ENCODE measurements at places on chromosomes 4 and X.
A peak's percentile ranks its signal among the peaks of the same experiment; 100 is the strongest.

GRCh38 chrX:7552760-7553159 is 290.2 kb upstream of the VCX start:
- no peak for DNase-seq

- DNase-seq, result no peak
Measured at GRCh38 chr4:162163892-162164759, at the start of gene FSTL5. Gene FSTL5, minus strand, starts transcription at chr4:162164000. Its CDS starts 52,604 bp downstream, at chr4:162111396.

- DNase-seq, result no peak
Measured at GRCh38 chrX:120453985-120454384, 15.1 kb downstream of the LAMP2 start.

- no peak for DNase-seq
Measured at GRCh38 chr4:80322716-80323115, 12.8 kb upstream of the CFAP299 start.

DNA sequence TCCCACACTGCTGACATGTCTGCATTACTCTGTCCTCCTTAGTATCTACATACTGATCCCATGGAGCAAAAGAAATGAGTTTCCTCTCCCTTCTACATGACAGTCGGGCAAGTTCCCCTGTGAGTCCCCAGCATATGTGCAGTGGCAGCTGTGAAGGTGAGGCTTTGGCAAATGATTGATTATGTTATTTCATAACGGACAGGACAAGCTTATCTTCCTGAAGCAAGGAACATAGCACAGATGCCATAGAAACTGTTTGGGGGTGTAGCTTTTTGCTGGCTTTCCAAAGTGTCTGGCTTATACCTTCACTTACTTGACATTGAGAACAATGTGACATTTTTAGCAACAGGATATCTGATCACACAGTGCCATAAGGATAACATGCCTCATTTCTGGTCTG is 136.8 kb upstream of the PDLIM3 start:
- no peak for DNase-seq

- no peak for DNase-seq
Measured at GRCh38 chr4:152368001-152368400, 167.9 kb downstream of the FBXW7 start.

- peak; percentile 92 for DNase-seq
Measured at GRCh38 chr4:33349376-33349775, 2629.2 kb downstream of the PCDH7 start.

DNA sequence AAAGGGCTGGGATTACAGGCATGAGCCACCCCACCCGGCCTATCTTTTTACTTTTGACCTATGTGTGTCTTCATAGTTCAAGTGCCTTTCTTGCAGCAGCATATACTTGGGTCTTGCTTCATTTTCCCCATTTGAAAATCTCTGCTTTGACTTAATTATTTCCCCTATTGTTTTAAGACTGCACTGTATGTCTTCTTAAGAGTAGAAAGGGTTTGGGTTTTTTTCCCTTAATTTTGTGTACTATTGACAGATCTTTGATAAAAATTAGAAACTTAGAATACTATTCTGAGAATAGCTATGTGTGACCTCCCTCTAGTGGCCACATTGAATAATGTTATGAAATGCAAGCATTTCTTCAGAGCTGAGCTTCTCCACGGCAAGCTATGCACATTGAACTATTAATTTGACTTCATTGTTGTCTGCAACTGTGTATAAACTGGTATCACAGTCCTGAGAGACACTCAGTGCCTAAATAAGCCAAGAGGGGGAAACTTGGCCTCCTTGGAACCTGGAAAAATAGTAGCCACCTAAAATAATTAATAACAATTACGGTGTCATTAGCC is 8.7 kb upstream of the SLC25A4 start:
- peak; percentile 48 for DNase-seq

GRCh38 chr4:105191621-105192210 is 45.0 kb downstream of the TET2 start:
- no peak for DNase-seq

DNA sequence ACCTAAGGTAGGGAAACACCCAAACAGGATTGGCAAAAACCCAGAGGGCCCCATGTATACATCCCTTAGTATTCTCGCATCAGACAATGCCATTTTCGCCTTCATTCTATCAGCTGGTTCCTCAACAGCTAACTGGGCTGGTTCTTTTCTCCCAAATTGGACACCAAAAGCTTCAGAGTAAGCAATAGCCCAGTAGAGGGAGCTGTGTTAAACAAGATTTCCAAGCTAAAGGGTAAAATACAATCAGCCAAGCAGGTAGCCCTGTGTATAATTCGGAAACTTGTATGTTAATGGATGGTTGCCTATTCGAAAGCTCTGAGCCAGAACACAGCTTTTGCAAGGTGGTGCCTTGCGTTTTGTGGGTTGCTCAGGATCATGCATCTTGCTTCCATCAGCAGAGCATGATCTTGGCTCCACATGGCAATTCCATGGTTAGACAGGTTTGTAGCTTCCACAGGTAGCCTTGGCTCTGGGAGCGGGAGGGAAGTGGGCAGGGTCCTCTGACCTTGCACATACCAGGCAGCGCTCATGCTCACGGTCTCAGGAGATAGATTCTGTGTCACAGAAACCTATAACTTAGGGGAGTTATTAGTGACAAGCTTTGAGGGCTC is 115.2 kb upstream of the LNX1 start:
- peak; percentile 21 for DNase-seq

GRCh38 chr4:146236216-146236615 is 21.9 kb downstream of the REELD1 start:
- DNase-seq, result no peak

GRCh38 chr4:89879215-89879614 is 15.4 kb upstream of the MMRN1 start:
- no peak for DNase-seq

DNA sequence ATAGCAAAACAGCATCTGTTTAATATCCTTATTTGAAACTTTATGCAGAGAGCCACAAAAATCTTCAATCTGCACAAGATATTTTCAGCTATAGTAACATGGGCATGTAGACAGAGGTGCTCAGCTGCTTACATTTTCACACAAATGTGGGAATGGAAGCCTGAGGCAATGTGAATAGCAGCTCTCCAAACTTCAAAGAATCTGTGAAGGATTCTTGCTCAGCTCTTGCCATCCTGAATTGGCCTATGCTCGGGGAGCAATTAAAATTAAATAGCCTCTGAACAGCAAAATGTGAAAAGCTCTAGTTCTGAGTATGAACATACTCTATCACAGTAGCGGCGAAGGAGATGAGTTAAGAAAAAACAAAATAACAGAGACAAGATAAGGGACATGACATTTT is 1523.8 kb downstream of the PCDH7 start:
- DNase-seq, result no peak

GRCh38 chr4:22661443-22661842 is 31.3 kb upstream of the GBA3 start:
- DNase-seq, result no peak

GRCh38 chr4:85607624-85608023 is 132.7 kb downstream of the ARHGAP24 start:
- DNase-seq, result no peak

DNA sequence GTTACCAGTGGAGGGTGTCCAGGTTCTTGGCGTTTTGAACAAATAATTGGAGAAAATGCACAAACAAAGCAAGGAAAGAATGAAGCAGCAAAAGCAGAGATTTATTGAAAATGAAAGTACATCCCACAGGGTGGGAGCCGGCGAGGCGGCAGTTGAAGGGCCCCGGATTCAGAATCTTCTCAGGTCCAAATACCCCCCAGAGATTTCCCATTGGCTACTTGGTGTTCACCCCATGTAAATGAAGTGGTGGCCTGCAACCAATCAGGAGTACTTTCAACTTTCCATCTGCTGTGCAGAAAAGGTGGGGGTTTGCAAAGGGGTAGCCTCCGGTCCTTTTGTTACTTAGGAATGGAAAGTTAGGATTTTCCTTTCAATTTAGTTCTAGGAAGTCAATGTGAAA is 1447.0 kb downstream of the C4orf33 start:
- no peak for DNase-seq

GRCh38 chr4:97720869-97721432 is 422.3 kb downstream of the STPG2 start:
- no peak for DNase-seq

DNA sequence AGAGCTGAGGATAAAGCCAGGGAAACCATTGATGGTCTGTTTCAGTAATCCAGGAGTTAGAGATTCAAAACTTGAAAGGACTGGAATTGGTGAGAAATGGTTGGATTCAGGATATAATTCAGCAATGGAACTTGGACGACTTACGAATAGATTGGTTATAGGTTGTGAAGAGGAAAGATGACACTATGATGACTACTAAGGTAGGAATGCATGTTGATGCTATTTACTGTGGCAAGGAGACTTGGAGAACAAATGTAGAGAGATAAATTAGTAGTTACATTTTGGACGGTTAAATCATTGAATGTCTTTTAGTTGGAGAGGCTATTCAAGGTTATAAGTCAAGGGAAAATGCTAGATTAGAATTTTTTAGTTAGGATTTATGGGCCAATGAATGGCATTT is 365.4 kb upstream of the TECRL start:
- DNase-seq, result no peak

DNA sequence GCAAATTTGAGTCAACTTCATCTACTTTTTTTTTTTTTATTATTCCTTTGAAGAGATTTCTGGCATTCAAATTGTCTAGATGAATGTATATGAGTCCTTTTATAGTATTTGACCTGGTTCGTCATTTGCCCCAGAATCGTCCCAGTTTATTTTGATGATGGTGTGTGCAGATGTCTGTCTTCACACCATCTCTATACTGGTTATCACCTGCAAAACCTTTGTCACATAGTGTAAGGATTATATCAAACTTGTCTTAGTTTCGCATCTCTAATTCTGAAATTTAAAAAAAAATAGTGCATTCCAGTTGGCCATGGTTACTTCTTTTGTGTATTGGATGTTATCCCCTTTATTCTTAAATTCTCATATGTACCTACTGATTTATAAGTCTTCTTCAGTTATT is 70.5 kb upstream of the CD99 start:
- DNase-seq, result no peak

DNA sequence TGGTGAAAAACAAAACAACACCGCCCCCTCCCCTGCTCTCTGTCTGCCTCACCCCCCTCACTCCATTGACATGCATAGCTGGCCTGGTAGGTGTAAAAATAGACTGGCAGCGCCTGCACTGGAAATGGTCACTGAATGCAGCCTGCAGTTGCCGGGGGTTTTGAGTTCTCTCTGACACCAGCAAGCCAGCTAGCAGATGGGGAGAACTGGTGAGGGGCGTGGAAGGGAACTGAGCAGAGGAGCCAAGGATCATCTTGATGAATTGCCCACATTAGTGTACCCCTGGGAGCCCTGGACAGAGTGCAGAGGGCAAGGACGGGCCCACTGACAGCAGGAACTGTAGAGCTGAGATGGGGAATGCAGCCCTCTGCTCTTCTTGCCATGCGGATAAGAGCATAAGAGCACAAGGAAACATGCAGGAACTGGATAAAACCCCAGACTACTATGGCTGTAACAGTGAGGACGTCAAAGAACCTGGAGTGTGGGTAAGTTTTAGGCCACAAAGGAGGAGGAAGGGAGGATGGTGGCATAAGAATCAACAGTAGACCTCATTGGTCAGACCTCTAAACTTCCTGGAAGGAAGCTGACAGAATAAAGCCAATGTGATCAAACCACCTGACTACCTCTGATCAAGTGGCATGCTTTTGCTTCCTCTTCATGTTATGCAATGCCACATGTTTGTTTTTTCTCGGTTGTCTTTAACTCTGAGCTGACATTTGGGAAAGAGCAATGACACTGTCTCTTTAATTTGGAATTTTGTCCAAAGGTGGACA is 96.3 kb downstream of the ANK2 start:
- peak; percentile 19 for DNase-seq

GRCh38 chr4:70654605-70655011 is 11.7 kb downstream of the JCHAIN start:
- no peak for DNase-seq

DNA sequence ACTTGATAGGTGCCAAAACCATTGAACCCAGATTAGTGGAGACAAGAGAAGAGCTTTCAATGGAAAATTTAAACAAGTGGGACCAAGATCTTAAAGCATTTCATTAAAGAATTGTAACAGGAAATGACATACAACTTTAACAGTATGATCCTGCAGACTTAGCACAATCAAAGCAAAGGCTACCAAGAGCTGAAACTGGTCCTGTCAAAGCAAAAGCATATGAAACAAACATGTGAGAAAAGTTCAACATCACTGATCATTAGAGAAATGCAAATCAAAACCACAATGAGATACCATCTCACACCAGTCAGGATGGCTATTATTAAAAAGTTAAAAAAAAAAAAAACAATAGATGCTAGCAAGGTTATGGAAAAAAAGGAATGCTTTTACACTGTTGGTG is 425.6 kb downstream of the IL1RAPL1 start:
- no peak for DNase-seq

DNA sequence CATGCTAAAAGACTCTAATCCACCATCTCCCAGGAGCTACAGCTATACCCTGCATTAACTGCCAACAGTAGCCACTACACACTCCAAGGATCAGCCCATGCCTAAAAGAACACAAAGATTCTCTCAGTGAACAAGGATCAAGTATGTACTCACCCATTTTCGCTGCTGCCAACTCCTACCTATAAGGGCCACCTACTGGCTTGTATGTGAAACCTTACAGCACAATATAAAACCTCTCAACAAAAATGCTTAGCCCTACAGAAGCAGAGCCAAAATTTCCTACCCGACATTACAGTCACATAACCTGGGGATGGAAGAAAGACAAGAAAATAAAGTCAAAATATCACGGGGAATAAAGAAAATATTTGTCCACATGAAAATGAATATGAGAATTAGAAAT is 562.8 kb upstream of the POU3F4 start:
- no peak for DNase-seq

DNA sequence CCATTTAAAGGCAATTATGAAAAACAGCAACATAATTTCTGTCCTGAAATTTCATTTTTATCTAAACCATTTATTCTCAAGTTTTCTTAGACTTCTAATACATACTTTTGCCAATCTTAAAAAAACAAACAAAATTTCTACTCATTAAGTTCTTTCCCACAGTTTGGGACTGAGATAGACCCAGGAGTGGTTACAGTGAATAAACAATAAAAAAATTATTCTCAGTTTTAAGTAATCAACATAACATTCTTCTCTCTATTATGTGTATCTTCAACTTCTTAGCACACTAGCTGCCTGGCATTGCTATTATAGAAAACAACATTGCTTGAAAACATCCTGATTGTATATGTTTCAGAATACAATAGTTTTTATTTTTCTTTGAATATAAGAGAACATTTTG is 532.8 kb downstream of the IL15 start:
- no peak for DNase-seq

All from NCI-H1694 (cell line).